IPS DF 19.7 (cell line): ENCODE measurements at places on chromosomes 16 and 17.
A peak's percentile ranks its signal among the peaks of the same experiment; 100 is the strongest.

- DNase-seq = no peak
Observed at GRCh38 chr16:87835882-87836331, 33.4 kb downstream of the SLC7A5 start.

- no peak for DNase-seq
Observed at GRCh38 chr16:11242658-11243057, 13.3 kb downstream of the SOCS1 start.

DNA sequence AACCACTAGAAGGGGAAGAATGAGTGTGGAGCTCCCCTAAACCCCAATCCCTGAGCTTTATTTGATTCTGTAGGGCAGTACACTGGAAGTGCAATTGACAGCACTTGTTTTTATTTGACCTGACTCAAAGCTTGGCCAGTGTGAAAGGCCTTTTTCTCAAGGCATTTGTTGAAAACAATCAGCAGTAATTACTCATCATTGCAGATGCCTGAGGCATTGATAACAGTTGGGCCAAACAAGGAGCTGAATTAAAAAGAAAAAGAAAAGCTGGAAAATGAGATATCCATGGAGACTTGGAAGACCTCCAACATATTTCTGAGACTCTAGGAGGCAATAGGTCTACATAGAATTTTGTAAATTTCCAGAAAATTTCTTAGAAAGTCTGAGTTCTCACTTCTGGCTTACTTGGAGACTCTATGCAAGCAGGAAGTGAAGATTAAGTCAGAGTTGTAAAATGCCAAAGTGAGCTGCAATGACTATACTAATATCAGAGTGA is 200.8 kb upstream of the KCNJ16 start:
- no peak for DNase-seq

DNA sequence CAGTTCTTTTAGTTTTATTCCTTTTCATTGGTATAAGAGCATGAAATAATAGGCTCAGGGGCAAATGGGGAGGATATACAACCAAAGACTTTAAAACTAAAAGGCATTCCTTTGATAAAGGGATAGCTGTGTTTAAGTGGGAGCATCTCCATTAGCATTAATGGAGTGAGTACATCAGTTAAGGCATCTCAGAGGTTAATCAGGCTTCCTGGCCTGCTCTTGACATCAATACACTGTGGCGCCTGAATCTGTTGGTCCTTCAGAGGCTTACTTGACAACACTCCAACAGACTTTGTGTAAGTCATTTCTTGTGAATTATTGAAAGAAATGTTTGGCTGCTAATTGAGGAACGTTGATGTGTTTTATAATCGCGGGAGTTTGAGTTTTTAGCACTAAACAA is 230.7 kb downstream of the BCAS3 start:
- DNase-seq = no peak

DNA sequence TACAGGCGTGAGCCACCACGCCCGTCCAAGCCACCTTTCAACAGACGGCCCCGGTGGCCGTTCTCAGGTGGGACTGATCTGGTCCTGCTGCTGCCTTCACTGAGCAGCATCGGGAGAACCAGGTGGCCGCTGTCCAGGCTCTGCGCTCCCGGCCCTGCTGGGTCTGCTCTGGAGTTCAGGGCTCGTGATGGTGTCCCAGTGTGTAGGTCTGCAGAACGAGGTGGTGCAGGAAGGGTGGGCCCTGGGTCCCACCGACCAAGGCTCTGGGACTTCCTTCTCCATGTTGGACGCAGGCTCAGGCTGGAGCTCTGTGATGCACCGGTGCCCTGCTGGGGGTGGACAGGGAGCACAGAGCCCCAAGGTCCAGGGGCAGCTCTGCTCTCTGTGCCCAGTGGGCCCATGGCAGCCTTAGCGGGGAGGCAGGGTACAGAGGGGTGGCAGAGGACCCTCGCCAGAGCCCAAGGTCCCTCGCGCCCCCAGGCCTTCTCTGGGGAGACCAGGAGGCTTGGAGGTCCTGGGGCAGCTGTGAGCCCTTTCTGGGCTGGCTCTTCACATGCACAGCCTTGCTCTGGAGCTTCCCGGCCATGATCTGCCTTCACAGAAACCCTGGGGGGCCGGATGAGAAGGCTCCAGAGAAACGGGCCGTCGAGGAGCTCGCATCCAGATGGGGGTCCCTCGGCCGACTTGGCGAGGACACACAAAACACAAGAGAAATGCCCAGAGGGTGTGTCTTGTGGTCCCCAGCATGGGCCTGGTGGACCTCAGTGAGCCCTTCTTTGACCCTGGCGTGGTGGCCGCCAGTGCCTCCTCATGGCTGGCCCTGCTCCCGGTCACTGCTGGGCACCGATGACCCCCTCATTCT is 26.9 kb upstream of the BAHCC1 start:
- no peak for DNase-seq

GRCh38 chr16:25052151-25052511 is 37.0 kb upstream of the ARHGAP17 start:
- no peak for DNase-seq

GRCh38 chr16:82384017-82384416 is 214.0 kb upstream of the MPHOSPH6 start:
- DNase-seq = no peak

DNA sequence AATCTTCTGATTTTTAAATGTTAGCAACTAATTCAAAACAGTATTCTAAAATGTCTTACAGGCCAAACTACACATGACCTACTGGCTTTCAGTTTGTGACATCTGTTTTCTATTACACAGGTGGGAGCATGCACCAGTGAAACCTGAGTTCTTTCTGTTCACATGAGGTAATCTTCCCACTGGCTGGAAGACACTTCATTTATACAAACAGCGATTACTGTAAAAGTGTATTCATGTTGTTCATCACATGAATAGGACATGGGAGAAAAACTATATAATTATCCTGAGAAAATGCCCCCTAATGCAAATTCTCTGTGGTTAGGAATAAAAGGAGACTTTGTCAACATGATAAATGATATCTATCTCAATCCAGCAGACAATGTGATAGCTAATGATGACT is 11.1 kb upstream of the PIK3R5 start:
- no peak for DNase-seq

DNA sequence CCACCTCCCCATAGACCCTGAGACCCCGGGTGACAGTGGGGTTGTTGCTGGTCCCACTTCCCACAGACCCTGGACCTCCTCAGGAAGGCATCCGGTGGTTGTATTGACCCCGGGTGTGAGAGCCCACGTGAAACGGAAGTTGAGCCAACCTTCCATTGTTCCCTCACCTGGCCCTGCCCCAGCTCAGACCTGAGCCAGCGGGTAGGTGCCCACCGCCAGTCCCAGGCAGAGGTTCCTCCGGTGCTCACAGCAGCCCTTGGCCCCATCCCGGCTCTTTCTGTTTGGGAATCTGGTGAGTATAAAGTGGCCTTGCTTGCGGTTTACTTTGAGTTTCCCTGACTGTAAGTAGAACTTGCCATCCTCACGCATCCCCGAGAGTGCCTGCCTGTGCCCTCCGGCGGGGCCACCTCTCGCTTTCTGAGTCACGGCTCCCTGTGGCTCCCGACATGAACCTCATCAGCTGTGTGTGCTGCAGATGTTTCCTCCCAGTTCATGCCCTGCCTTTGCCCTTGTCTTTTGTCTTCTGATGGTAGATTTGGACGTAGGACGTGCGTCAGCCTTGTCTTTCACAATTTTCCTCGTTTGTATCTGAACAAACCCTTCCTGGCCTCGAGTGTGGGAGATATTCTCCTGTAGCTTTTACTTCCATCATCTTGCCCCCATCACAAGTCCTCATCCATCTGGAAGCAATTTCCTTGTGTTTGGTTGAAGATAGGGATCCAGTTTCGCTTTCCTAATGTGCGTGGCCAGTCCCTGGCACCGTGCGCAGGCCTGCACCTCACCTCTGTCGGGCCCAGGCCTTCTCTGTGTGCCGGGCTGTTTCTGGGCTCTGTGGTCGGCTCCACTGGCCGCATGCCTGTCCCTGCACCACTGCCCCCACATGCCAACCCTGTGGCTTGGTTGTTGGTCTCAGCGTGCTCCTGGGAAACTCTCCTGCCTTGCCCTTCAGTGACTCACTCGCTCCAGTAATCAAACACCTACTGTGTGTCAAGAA is 76.0 kb downstream of the METRNL start:
- no peak for DNase-seq

DNA sequence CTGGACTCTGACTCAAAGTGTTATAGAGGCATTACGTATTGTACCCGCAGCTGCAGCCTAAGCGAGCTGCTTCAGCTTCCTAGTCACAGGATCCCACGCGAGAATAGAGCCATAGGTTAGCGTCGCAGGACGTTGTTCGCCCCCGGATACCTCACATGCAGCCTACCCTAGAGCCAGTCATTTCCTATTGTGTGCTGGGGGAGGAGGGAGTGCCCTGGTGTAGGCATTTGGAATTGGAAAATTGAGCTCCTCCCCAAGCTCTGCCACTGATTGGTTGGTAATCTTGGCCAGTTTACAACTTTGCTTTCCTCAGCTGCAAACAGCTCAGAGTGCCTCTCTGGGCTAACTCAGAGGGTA is 530 bp downstream of the NAA60 start:
- DNase-seq = no peak

DNA sequence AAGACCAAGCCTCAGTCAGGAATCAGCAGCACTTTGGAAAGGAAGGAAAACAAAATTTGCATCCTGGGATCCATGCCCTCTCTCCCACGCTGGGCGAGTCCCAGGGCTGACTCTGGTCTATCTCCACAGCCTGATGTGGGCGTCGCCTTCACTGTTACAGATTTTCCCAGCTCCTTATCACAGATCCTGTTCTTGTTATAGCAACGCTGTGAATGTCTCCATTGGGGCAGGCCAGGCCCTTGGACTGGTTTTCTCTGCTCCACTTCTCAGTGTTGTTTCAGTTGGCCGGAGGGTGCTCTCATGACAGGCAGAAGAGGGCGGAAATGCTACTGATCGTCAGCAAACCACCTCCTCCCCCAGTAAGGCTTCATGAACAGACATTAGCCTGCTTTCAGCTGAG is 127.9 kb upstream of the CDH11 start:
- DNase-seq = no peak

GRCh38 chr17:72838068-72838467 is 254.4 kb downstream of the SLC39A11 start:
- DNase-seq = no peak

GRCh38 chr17:39150104-39150634 is 1.3 kb downstream of the PLXDC1 start:
- no peak for DNase-seq

GRCh38 chr17:42266918-42267766 is 9.0 kb downstream of the STAT5B start:
- no peak for DNase-seq

DNA sequence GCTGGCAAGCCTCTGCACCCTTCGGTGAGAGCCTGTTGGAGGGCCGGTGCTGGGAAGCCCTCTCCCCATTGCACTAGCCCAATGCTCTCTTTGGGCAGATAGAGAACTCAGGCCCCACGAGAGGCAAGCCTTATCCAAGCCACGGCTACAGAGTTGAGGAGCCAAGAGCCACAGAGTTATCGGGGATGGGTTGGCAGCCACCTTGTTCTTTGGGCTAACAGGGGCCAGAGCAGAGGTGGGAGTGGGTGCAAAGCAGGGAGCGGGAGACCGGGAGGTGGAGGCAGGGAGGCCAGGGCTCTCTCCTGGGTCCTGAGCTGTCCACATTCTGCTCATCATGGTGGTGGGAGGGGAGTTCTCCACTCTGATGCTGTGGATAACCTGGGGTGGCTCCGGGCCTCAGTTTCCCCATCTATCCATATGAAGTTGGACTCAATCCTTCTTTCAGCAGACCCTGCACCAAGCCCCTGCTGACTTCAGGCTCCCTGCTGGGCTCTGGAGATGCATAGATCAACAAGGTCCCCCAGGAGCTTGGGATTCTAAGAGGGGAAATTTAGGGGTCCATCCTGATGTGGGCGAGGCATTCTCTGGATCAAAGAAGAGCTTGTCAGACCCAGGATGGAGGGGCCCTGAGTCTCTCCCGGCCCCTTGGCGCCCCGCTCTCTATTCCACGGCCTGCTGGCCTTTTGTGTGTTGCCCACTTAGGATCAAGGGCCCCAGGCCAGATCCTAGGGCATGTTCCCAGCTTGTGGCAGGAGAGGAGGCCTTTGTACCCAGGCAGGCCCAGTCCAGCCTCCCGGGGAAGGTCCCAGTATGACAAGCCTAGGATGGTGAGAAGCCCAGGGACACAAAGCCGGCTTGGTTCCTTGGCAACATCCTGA is 557 bp upstream of the CX3CL1 start:
- DNase-seq = no peak

GRCh38 chr17:2177235-2177811 is 122.4 kb downstream of the HIC1 start:
- no peak for DNase-seq

- no peak for DNase-seq
Observed at GRCh38 chr16:68875871-68876270, 32.5 kb downstream of the TANGO6 start.

GRCh38 chr17:29827179-29827578 is 102.8 kb downstream of the SSH2 start:
- no peak for DNase-seq

GRCh38 chr16:64144617-64145016 is 977.2 kb downstream of the CDH11 start:
- DNase-seq = no peak

DNA sequence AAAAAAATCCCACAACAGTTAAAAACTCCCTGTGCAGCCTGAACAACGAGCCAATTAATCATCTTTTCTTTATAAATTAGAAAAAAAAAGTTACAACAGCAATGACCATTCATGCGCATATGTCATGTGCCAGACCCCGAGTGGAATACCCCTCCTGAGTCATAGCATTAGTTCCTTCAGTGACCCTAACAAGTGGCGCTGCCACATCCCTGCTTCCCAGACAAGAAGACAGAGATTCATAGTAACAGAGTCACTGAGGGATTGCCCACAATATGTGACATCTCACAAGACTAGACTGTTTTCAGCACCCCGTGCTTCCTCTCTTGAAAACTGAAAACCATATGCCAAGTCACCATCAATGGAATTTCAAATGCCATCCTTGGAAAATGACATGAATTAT is 7.9 kb downstream of the UMOD start:
- no peak for DNase-seq

DNA sequence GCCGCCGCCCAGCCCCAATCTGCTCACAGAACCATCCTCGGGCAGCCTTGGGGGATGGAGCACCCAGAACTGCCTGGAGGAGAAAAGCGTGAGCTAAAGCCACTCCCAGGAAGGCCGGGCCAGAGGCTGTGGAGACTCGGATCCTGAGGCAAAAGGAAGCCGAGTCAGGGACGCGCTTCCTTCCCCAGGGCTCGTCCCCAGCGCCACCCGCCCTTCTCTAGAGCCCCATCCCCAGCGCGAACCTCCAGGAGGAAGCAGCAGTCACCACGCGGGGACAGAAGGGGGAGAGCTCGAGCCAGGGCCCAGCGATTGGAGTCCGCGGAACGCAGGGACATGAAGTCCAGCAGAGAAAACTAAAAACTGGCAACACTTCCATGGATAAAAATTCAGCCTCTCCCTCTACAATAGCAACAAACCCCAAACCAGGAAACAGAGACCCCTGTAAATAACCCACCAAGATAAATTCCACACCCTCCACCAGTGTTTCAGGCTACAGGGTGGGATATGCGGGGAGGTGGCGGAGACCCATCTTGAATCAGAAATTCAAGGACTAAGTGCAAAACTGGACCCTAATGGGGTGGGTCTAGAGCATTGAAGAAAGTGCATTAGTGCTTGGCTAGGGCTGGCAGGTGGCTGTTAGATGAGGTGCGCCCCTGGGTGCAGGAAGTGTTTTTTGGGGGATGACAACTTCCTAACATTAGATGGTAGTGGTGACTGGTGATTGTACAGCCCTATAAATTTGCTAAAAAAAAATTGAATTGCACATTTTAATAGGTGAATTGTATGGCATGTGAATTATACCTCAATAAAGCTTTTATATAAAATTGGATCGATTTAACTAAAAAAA is 116.1 kb upstream of the METRNL start:
- peak; percentile 60 for DNase-seq
